Progenitor cell of endocrine pancreas (in vitro differentiated cells): ENCODE measurements at places on chromosomes 1 and 21.

DNA sequence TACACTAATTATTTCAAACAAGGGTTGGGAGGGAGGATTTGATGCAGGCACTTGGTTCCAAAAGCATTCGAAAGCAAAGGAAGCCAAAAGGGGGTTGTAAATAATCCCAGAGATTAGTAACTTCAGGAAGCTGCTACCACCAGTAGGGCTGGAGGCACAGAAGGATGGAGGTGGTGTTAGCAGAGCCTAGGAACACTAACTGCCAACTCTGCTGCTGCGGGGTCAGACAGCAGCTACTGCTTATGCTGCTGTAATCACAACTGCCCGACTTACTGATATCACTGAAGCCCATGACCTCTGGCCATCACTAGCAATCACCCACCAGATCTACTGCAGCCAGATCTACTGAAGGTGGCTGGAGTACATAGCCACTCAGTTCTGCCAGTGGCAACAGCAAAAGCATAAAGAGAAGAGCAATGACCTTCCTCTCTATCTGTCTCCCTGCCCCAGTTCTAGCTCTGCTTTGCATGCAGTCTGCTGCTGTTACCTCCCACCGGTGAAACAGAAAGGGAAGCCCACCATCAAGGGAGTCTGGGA lies 408.5 kb downstream of the PLPP3 start:
- no peak for DNase-seq
- H3K4me1 ChIP-seq, result peaks cover 7% of the 10 kb centered on the region
- H3K4me3 ChIP-seq, result no peak overlapping the region
- no peaks in the 10 kb centered on the region for H3K36me3 ChIP-seq

DNA sequence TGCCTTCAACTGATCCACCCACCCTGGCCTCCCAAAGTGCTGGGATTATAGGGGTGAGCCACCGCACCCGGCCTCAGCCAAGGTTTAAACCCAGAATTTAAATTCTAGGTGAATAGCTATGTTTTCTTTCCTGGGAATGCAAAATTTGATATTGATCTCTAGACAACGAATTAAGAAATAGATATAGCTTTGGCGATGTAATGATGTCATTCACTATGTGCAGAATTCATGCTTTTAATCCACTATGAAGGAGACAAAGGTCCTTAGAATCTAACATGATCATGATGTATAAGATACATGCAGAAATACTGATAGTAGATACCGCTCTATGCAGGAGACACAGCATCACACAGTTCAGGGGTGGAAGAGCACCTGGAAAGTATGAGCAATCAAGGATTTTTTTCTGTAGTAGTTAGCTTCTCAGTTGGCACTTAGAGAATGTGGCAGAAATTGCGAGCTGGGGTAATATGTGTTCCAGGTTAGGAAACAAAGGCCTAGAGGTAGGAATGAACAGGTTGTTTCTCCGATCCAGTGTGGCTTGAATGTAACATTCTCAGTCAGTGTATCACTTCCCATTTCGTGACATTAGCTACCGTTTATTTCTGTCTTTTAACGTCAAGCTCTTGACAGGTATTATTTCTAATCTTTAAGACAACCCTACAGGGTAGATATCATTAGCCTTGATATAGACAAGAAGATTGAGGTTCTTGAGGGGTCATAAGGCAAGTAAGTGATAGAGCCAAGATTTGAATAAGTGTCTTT lies 3.0 kb upstream of the CEP350 start:
- H3K27me3 ChIP-seq, result no peaks in the 10 kb centered on the region
- H3K4me3 ChIP-seq, result no peak overlapping the region
- DNase-seq, result no peak
- peaks cover 13% of the 10 kb centered on the region for H3K4me1 ChIP-seq

DNA sequence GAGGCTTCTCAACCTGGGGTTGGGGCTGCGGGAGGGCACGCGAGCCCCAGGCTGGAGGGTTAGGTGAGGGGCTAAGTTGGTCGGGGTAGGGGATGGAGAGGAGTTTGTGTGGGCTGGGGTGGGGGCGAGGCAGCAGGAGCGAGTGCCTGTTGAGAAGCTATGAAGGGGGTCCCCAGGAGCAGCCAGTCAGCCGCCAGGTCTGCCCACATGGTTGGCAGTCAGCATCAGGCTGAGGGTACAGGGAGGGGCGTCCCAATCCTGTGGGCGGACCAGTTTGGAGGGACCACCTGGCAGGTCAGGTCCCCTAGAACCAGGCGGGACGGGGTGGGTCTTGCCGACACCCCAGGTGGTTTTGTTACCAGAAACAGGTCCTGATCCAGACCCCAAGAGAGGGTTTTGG lies 400 bp upstream of the TRIM17 start:
- DNase-seq, result no peak
- H3K27me3 ChIP-seq, result peaks cover 24% of the 10 kb centered on the region
- peaks cover 4% of the 10 kb centered on the region for H3K36me3 ChIP-seq
- H3K27ac ChIP-seq, result no peak overlapping the region

DNA sequence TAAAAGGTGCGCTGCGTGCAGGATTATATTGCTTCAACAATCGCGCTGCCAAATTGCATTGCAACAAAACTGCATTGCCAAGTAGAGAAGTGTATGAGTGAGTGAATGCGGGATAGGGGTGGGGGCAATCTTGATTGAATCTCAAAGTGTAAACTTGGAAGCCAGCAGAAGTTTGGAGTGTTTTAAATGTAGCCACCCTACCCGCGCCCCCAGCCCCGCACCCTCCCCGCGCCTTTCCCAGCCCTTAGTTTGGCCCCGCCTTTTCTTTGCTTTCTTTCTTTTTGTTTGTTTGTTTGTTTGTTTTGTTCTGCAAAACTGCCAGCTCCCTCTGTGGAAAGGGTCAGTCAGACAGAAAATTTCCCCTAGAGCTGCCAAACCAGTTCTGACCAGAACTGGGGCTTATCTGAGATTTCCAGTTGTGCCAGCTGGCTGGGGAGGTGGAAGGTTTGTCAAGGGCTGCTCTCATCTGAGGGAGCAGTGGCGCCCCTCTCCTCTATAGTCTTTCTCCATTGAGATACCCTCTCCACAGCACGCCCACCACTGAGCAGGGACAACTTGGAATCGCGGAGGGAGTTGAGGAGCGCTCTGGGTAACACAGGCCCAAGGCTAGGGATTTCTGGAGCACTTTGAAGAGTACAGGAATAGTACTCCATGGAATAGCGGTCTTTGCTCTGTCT lies 666 bp upstream of the BEND5 start:
- peak overlapping the region; percentile 100 for H3K4me3 ChIP-seq
- H3K4me1 ChIP-seq, result peaks cover 36% of the 10 kb centered on the region
- H3K27me3 ChIP-seq, result peaks cover 5% of the 10 kb centered on the region
- H3K36me3 ChIP-seq, result peaks cover 5% of the 10 kb centered on the region
- H3K27ac ChIP-seq, result peak overlapping the region; percentile 65

- H3K4me3 ChIP-seq, result no peak overlapping the region
- no peak for DNase-seq
- peaks cover 13% of the 10 kb centered on the region for H3K36me3 ChIP-seq
- no peak overlapping the region for H3K27ac ChIP-seq
These were observed 50.2 kb downstream of the DPYD start for GRCh38 chr1:97870589-97870988.

DNA sequence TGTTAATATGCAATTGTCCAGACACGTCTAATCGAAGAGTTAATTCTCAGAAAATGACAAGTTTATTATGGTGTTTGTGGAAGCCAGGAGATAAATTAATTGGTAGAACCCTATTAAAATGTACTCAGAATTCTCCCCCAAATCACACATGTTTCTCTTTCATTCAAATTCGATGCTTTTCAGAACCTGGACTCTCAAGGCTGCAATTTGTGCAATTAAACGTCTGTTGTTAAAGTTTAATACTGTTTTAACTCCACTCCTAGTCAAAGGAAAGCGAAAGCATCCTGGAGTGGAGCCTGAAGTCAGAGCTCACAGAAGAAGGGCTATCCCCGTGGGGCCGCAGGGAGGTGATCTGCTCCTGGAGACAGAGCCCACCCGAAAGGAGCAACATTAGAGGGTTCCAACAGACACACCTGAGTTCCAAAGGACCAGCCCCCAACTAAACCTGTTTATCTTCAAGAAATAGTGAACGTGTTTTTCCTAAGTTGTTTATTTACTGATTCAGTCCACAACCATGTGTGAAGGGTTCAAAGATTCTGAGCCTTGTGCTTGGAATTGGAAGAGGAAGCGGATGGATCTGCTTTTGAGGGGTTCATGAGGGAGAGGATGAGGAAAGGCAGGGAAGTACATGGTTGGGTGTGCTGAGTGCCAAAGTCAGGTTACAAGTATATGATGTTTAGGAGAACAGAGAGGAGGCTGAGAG lies 68.0 kb upstream of the AKT3 start:
- peak overlapping the region; percentile 64 for H3K4me3 ChIP-seq
- H3K27me3 ChIP-seq, result peaks cover 79% of the 10 kb centered on the region
- peaks cover 7% of the 10 kb centered on the region for H3K4me1 ChIP-seq
- peak overlapping the region; percentile 76 for H3K27ac ChIP-seq
- DNase-seq, result no peak
- H3K36me3 ChIP-seq, result no peaks in the 10 kb centered on the region

GRCh38 chr1:117143871-117144270 lies 22.3 kb upstream of the TRIM45 start:
- no peaks in the 10 kb centered on the region for H3K27me3 ChIP-seq
- H3K4me3 ChIP-seq, result no peak overlapping the region
- H3K27ac ChIP-seq, result no peak overlapping the region
- peaks cover 23% of the 10 kb centered on the region for H3K4me1 ChIP-seq
- no peak for DNase-seq

GRCh38 chr1:183693521-183693920 lies 40.4 kb upstream of the APOBEC4 start:
- H3K27ac ChIP-seq, result no peak overlapping the region
- no peaks in the 10 kb centered on the region for H3K36me3 ChIP-seq
- H3K27me3 ChIP-seq, result no peaks in the 10 kb centered on the region
- DNase-seq, result no peak

DNA sequence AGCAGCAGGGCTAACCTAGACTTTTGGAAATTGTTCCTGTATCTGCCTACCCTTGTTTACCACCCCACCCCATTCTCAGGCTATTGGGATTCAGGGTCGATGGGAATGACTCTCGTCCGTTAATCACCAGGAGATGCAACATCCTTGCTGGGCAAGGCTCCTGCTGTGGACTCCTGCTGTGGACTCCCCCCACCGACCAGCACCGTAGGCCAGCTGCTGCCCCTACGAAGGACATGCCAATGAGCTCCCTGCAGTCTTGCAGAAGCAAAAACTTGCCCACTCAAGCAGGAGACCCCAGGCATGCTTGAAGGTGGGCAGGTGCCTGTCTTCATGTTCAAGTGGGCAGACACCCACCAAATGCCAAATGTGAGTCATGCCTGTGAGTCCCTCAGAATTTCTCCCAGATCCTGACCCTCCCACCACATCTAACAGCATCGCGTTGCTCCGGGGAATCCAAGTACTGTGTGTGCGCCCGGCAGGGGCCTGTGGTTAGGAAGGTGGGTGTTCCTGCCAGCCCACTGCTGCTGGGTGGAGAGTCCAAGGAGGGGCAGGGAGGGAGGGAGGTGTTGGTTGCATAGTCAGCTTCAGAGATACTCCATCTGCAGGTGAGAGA lies 41.7 kb upstream of the SOX13 start:
- peaks cover 12% of the 10 kb centered on the region for H3K27me3 ChIP-seq
- H3K36me3 ChIP-seq, result no peaks in the 10 kb centered on the region
- H3K4me3 ChIP-seq, result no peak overlapping the region
- peak overlapping the region; percentile 10 for H3K27ac ChIP-seq

DNA sequence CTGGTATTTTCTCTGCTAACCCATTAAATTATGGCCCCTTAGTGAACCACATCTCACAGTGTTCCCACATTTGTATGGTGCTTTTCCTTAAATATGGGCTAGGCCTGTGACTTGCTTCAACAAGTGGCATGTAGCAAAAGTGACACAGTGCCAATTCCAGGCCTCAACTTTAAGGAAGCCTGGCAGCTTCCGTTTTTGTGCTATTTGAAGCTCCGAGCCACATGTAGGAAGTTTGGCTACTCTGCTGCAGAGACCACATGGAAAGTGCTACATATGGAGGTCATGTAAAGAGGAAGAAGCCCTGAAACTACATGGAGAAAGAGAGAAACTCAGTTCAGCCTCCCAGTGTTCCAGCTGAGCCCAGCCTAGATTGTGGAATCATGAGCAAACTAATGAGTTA lies 28.5 kb upstream of the DR1 start:
- peaks cover 1% of the 10 kb centered on the region for H3K36me3 ChIP-seq
- no peak overlapping the region for H3K27ac ChIP-seq
- DNase-seq, result no peak
- H3K4me1 ChIP-seq, result peaks cover 4% of the 10 kb centered on the region
- H3K4me3 ChIP-seq, result no peak overlapping the region

DNA sequence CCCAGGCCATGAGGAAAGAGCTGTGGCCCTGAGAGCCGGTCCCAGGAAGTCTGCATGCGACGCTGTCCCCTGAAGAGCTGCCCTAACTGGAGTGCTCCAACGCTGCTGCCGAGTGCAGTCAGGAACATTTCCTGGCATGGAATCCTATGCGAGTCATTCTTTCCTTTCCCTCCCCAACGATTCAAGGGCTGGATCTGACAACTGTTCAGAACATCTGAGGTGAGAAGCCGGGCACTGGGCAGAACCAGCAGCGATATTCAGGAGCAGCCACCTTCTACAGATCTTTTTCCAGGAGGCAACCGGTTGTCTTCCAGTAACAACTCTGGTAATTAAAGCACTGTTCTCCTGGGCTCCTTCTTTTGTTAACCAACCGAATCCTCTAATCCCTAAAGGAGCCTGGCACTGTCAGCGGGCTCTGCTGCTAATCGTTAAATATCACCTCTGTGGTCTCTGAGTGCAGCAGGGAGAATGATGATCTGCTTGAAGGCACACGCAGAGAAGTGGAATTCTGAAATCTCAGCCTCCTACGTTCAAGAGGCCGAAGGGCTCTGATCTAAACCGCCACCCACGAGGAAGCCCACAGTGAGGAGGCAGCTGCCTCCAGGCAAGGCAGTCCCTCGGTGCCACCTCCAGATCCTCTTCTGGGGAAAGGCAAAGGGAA lies 55.8 kb downstream of the SLC45A1 start:
- no peak overlapping the region for H3K4me3 ChIP-seq
- peaks cover 4% of the 10 kb centered on the region for H3K36me3 ChIP-seq
- peaks cover 72% of the 10 kb centered on the region for H3K4me1 ChIP-seq
- peak overlapping the region; percentile 90 for H3K27ac ChIP-seq
- no peaks in the 10 kb centered on the region for H3K27me3 ChIP-seq
- no peak for DNase-seq

DNA sequence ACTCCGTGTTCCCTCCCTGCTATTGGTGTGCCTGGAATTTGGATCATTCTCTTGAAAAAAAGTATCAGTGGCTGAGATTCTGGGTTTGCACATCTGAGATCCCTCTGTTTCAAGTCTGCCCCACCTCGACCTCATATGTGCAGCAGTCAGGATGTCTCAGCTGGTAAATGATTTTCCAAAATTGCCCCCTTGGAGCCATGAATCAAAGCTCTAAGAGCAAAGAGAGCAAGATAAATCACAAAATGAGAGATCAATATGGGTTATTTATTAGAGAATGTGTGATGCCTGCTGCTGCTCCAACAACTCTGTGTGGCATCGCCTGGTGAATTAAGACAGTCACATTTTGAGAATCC lies 8.5 kb downstream of the CRP start:
- no peak overlapping the region for H3K4me3 ChIP-seq
- peaks cover 11% of the 10 kb centered on the region for H3K4me1 ChIP-seq
- no peaks in the 10 kb centered on the region for H3K27me3 ChIP-seq
- no peak overlapping the region for H3K27ac ChIP-seq
- H3K36me3 ChIP-seq, result no peaks in the 10 kb centered on the region

GRCh38 chr1:47971385-47972160 lies 25.6 kb downstream of the TRABD2B start:
- H3K27me3 ChIP-seq, result no peaks in the 10 kb centered on the region
- H3K4me3 ChIP-seq, result no peak overlapping the region
- H3K27ac ChIP-seq, result no peak overlapping the region
- no peaks in the 10 kb centered on the region for H3K36me3 ChIP-seq

GRCh38 chr1:211625040-211625439 lies 46.1 kb upstream of the SLC30A1 start:
- peaks cover 2% of the 10 kb centered on the region for H3K4me1 ChIP-seq
- no peak for DNase-seq
- H3K27me3 ChIP-seq, result peaks cover 13% of the 10 kb centered on the region
- H3K36me3 ChIP-seq, result no peaks in the 10 kb centered on the region

- no peak overlapping the region for H3K4me3 ChIP-seq
- no peak for DNase-seq
- no peaks in the 10 kb centered on the region for H3K4me1 ChIP-seq
These were observed 18.5 kb downstream of the RNASEL start for GRCh38 chr1:182570611-182570970.
